ENCODE measurements at places on chromosomes 5 and 9.

GRCh38 chr5:104598285-104598684 lies 1035.7 kb upstream of the NUDT12 start:
- DNase-seq = no peak
- H3K36me3 ChIP-seq = no peaks in the 10 kb centered on the region
- no peaks in the 10 kb centered on the region for H3K4me1 ChIP-seq
- H3K27ac ChIP-seq = no peak overlapping the region
- no peaks in the 10 kb centered on the region for H3K27me3 ChIP-seq

DNA sequence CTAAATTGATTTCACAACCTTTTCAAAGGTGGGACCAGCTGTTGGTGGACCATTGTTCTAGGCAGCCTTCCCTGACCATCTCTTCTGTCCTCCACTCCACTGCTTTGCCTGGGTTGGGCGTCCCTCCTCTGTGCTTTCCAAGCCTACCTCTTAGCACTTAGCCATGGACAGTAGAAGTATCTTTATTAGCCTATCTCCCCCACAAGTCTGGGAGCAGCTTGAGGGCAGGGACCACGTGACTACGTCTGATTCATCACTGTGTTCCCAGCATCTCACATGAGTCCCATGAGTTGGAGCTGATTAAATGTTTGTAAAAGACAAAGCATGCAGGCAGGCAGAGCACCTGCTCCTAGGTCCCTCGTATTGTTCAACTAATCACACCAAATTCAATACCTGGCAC lies 20.9 kb downstream of the MORN5 start:
- no peak overlapping the region for H3K4me3 ChIP-seq
- no peak for DNase-seq

DNA sequence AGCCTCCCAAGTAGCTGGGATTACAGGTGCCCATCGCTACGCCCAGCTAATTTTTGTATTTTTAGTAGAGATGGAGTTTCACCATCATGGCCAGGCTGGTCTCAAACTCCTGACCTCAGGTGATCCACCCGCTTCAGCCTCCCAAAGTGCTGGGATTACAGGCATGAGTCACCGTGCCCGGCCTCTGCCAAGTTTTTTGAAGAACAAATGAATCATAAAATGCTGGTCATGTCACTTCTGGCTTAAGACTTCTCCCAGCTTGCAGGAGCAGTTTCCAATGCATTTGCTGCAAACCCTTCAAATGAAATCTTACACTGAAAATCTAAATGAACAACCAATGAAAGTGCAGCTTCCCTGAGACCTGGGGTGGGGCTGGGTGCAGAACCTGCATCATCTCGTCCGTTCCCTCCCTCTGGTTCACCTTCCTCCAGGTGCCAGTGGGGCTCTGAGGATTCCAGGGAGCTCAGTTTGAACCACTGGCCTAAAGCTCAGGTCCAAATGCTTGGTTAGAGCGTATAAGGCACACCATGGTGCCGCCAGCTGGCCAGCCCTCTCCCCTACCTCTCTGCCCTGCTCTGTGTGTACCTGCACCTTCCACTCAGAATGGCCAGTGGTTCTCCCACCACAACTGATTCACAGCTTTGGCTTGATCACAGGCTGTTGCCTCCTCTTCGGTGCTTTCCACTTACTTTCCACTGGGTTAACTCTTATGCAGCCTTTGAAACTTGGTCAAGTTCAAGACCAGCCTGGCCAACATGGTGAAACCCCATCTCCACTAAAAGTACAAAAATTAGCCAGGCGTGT lies 39.8 kb upstream of the FUBP3 start:
- H3K27ac ChIP-seq = no peak overlapping the region
- no peak for DNase-seq
- peaks cover 57% of the 10 kb centered on the region for H3K27me3 ChIP-seq
- H3K4me3 ChIP-seq = no peak overlapping the region
- peaks cover 16% of the 10 kb centered on the region for H3K4me1 ChIP-seq

- no peak for DNase-seq
- H3K36me3 ChIP-seq = no peaks in the 10 kb centered on the region
- peaks cover 3% of the 10 kb centered on the region for H3K27me3 ChIP-seq
- no peak overlapping the region for H3K4me3 ChIP-seq
- no peaks in the 10 kb centered on the region for H3K4me1 ChIP-seq
- H3K27ac ChIP-seq = no peak overlapping the region
These were observed 157.3 kb downstream of the ADAMTS12 start for GRCh38 chr5:33734537-33734936.

DNA sequence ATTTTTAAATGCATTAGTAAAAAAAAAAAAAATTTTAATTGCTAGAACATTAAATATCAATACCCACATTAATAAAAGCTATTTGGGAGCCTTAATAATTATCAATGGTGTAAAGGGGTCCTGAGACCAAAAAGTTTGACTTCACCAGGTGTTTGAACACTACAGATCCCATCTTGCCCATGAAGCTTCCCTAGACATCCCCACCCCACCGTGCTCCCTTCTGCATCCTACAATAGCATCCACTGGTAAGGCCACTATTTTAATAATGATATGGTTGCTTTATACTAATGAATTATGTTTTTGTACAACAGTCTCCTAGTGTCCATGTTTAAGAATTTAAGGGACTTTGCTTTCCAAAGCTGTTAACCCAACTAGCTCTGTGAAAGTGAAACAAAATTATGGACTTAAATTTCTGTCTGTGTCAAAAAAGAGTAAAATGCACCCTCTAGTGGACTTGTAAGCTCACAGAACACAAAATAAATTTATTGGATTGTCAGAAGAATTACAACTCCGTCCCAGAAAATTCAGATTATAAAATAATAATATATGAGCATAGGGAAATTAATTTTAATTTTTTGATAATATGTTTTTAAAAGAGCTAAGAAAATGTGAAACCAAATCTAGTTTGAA lies 76.0 kb downstream of the ARL15 start:
- DNase-seq = no peak
- H3K27me3 ChIP-seq = no peaks in the 10 kb centered on the region
- H3K4me3 ChIP-seq = no peak overlapping the region
- peaks cover 7% of the 10 kb centered on the region for H3K4me1 ChIP-seq

DNA sequence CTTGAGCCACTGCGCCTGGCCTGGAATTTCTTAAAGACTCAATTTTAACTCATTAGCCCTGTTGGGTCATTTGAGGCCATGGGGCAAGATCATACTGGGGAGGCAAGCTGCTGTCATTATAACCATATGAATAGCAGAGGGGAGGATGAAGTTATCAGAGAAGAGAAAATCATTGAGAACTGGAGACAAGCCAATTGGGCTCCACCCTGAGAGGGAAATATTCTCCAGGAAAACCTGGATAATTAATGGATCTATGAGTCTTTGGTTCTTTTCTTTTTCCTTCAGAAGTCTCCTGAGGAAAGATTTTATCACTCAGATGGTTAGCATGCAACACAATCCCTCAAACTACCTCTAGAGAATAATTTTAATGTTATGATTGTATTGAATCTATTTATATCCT lies 569.6 kb upstream of the TUSC1 start:
- no peak overlapping the region for H3K4me3 ChIP-seq
- no peak for DNase-seq
- H3K4me1 ChIP-seq = no peaks in the 10 kb centered on the region
- no peaks in the 10 kb centered on the region for H3K36me3 ChIP-seq
- H3K27me3 ChIP-seq = no peaks in the 10 kb centered on the region

DNA sequence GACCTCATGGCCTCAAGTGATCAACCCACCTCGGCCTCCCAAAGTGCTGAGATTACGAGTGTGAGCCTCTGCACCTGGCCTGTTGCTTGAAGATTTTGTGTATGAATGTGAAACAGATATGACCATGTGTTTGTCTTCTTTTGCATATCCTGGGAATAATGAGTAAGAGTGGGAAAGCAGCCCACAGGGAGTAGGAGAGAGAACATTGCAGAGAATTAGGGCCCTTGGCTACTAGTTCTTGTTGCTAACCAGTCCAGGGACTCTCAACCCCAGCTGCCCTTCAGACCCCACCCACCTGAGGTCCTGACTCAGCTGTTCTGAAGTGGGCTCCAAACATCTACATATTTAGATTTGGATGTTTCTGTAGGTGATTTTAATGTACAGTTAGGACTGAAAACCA lies 125.5 kb downstream of the MTX3 start:
- no peaks in the 10 kb centered on the region for H3K36me3 ChIP-seq
- no peak overlapping the region for H3K27ac ChIP-seq
- H3K4me1 ChIP-seq = no peaks in the 10 kb centered on the region
- no peak overlapping the region for H3K4me3 ChIP-seq
- peaks cover 7% of the 10 kb centered on the region for H3K27me3 ChIP-seq

Measured in activated naive CD4-positive, alpha-beta T cell treated with anti-CD3 and anti-CD28 coated beads for 36 hours (primary cell).